ENCODE measurements at places on chromosomes 4 and X.

DNA sequence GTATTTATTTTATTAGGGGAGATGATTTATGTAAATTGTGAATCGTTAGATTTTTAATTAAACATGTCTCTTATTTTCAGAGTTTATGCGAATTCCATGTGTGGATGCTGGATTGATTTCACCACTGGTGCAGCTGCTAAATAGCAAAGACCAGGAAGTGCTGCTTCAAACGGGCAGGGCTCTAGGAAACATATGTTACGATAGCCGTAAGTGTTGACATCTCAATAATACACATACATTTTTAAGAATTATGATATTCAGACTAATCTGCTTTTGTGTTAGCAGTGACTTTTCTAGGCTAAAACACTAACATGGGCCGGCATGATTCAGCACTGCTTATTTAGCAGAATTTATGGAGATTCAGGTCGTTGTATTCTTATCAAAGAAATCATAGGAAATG, 91.2 kb downstream of the RAP1GDS1 start:
- DNase-seq, result no peak

- DNase-seq, result no peak
Observed at GRCh38 chr4:113524505-113525186, 236.9 kb downstream of the CAMK2D start.

GRCh38 chrX:129522184-129523078, 859 bp downstream of the SMARCA1 start:
- DNase-seq, result peak; percentile 67

DNA sequence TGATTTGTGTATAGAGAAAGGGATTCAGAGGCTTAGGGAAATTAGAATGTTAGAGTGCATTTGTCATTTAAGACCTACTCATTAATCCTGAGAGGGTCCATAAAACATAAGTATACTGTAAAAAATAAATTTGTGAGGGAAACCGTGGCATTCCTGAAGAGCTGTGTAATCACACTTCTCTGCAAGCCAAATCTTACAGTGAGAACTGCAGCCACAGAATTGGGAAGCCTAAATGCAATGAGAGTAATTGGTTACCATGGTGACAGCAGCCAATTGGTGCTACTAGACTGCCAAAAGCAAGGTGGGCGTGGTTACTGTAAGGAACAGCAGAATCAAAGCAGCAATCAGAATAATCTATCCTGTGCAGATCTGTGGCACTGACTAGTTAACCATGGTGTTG, 345.2 kb upstream of the GRID2 start:
- no peak for DNase-seq

GRCh38 chrX:122363112-122363795, 820.8 kb upstream of the GRIA3 start:
- DNase-seq, result no peak

DNA sequence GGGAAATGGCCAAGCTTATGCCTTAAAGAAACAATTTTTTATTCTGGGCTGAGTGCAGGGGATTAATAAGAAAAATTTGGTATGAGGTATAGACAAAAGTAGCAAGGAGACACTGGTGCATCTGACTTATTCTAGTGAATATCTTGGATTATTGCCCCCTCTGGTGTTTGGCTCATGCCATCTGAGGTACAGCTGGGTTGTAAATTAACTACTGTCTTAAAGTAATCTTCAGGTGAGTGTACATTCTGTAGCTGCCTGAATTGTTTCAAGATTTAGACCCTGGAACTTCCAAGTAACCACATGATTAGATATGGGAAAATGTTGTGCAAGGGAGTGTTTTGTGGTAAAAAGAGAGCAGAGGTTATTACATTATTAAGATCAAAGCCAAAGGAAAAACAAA, 988.7 kb downstream of the FAM133A start:
- no peak for DNase-seq

GRCh38 chrX:71910643-71910985, at the start of gene NHSL2:
Gene NHSL2, plus strand, starts transcription at chrX:71910845.
- DNase-seq, result no peak

DNA sequence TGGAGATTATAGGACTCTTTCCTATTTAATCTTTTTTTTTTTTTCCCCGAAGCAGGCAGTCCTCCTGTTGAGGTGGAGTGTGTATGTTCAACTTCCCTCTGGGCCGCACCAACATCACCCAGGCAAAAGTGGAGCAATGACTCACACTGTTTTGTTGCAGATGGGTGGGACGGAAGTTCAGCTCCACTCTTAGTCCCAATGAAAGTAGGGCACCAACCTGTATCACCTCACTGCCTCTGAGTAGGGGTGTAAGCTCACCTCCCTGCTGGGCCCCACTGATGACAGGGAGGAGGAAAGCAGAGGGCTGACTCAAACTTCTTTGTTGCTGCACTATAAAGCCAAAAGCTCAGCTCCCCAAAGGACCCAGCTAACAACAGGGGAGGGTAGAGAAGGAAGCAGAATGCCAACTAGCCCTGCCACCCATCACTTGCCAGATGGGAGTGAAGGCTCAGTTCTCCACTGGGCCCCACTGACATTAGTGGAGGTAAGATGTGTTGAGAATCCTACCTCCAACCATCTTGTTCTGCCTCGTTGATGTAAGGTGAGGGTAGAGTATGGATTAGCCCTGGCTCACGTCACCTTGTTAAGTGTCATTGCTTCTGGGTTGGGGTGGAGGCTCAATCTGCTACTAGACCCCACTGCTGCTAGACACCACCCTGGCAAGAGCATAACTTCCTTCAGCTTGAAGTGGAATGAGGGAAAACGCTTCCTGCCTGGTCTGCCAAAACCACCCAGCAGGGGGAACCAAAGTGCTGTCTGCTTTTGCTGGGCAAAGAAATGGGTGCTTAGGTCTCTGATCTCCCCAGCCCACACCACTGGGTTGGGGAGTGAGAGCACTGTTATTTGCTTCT, 14.1 kb downstream of the RPS6KA3 start:
- DNase-seq, result peak; percentile 30

DNA sequence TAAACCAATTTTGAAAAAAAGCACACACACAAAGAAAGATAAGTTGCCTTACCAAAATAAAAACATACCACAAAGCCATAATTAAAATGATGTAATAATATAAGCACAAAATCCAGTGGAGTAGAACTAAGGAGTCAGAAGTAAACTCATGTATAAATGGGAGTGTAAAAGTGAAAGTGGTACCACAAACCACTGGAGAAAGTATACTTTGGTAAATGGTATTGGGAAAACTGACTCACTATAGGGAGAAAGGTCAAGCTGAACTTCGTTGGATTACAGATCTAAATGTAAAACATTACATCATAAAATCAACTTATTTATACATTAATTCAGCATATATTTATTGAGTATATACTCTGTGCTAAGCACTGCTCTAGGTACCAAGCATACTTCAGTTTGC, 46.3 kb upstream of the HHIP start:
- no peak for DNase-seq

GRCh38 chrX:39724544-39724943, 373.2 kb downstream of the BCOR start:
- DNase-seq, result no peak

DNA sequence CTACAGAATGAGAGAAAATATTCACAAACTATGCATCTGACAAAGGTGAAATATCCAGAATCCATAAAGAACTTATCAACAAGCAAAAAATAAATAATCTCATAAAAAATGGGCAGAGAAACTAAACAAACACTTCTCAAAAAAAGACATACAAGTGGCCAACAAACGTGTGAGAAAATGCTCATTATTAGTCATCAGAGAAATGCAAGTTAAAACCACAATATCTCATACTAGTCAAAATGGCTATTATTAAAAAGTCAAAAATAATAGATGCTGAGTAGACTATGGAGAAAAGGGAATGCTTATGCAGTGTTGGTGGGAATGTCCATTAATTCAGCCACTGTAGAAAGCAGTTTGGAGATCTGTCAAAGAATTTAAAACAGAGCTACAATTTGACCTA, 533.3 kb downstream of the TMA16 start:
- no peak for DNase-seq

DNA sequence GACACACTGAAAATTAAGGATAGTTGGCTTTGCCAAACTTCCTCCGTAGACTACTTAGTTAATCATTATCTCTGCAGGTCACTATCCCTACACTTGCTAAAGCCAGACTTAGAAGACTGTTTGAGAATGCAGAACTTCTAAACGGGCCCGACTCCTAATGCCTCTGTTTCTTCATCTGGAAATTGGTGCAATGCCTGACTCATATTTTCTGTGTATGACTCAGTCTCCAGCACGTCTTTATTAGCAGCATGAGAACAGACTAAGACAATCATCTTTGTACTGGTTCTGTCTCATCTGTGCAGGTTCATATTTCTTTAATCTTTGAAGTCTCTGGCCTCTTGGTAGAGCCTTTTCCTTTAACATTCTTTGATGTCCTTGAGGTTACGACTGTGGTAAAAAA, 411.9 kb upstream of the ACTRT1 start:
- no peak for DNase-seq

DNA sequence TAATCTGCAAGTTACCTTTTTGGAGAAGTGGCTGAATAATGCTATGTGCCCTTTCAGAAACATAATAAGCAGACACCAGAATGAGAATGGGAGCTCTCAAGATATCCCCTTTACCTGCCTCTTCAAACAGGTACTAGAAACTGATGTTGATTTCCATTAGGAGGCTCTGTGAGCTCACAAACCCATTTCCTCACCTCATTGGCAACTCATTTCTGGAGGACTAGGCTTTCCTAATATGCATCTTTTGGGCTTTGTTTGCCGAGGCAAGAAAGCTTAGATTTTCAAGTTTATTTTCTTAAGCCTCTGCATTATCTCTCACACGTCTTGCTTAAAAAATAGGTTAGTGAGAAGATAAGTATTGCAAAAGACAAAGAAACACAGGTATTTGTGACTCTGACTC, 313.1 kb upstream of the IRS4 start:
- DNase-seq, result no peak

GRCh38 chr4:76090241-76090691, 15.8 kb downstream of the ART3 start:
- DNase-seq, result no peak

GRCh38 chr4:128488055-128488705, 200.6 kb upstream of the PGRMC2 start:
- DNase-seq, result no peak

GRCh38 chr4:55851885-55852284, 1.6 kb upstream of the EXOC1 start:
- no peak for DNase-seq

DNA sequence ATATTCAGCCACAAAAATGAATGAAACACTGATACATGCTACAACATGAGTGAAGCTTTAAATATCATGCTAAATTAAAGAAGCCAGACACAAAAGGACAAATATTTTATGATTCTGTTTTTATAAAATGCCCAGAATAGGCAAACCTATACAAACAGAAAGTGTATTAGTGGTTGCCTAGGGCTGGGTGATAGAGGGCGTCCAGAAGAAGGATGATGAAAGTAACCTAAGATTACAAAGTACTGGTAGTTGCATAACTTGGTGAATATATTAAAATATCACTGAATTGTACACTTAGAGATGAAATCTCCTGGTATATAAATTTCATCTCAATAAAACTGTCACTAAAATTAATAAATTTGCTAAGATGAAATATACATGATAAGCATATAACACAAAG, 67.5 kb downstream of the FBXW7 start:
- no peak for DNase-seq

DNA sequence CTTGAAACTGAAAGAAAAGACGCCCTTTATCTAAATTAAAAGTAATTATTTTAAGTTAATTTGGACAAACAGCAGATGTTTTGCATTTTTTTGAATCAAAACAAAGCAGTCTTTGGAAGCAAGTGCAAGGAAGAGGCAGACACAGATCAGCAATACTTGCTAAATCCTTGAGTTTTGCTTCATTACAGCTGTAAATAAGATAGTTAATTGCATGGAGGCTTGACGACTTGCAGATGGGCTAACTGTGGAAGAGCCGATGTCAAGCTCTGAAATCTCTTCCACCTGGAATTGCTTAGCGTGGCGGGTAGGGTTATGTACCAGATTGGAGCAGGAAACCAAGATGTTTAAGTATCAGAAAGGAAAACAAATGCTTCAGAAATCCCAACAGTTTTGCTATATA, 148.8 kb downstream of the POLA1 start:
- no peak for DNase-seq

DNA sequence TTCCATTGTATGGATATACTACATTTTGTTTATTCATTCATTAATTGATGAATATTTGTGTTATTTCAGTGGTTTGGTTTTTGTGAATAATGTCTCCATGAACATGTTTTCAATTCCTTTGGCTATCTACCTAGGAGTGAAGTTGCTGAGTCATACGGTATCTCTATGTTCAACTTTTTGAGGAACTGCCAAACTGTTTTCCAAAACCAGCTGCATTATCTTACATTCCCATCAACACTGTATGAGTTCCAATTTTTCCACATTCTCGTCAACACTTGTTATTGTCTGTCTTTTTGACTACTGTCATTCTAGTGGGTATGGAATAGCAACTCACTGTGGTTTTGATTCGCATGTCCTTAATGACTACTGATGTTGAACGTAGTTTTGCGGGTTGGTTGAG, 388.6 kb upstream of the MAGEB2 start:
- DNase-seq, result no peak

GRCh38 chr4:133960975-133961374, 240.6 kb downstream of the PABPC4L start:
- no peak for DNase-seq

DNA sequence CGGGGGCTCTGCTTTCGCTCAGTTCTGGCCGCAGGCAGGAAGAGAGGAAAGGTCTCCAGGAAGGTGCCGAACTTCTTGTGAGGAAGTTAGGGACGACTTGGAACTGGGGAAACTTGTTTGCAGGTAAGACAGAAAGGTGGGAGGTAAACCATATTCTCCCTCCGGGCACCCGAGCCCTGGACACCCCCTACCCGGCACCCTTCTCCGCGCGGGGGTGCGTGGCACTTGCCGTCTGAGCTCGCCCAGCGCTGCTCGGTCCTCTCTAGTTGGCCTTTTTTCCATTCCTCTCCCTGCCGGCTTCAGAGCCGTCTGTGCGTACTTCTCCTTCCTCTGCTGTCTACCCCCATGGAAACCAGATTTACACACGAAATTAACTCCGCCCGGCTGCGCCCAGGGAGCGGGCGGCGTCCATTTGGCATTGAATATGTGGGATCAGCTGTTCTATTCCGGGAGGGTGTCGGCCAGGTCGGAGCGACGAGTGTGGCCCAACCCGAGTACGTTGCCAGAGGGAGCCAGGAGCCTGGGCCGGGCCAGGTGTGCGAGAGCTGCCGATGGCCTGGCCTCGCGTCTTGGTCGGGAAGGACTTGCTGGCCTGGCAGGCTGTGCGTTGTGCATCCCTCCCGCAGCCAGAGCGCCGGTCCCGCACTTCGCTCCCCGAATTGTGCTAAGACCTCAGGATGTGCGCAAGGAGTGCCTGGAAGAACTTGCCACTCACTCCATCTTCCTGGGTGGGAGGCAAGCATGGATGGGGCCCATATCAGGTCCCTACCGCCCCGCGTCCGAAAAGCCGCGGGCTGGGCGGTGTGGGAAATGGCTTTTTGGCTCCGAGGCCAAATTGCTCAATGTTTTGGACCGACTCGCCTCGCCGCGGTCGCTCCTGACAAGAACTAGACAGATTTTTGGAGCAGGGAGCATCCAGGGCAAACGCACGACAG, 1.7 kb downstream of the PDGFRA start:
- peak; percentile 17 for DNase-seq

GRCh38 chrX:9614016-9614415, 149.2 kb downstream of the TBL1X start:
- DNase-seq, result no peak

- DNase-seq, result no peak
Observed at GRCh38 chrX:136880003-136880451, 498 bp downstream of the RBMX start.

- no peak for DNase-seq
Observed at GRCh38 chr4:10577508-10578426, 106.8 kb downstream of the CLNK start.
